Neural crest cell (in vitro differentiated cells): ENCODE measurements at places on chromosomes 13 and 19. TPM values are rescaled to one million over a fixed set of nuclear protein-coding genes. Genes with fewer than 3 reads are reported as not detected.

DNA sequence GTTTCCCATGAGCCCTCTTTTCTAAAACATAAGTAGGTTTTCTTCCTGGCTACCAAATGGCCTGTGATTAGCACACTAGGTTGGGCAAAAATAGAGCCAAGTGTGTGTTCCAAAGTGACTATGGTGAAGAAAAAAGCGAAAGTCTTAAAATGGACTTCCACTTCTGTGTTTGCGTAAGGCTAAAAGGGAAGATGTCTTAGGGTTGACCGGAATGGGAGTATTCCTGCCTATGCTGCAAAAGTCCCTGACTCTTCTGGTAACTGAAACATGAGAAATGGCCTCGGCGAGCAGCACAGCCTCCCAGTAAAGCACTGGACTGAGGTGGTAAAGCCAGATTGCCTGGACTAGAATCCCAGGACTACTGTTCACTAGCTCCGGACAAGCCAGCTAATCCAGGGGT is 2.4 kb upstream of the FPR1 start:
- no peak overlapping the region for H3K27ac ChIP-seq
- H3K36me3 ChIP-seq: peaks cover 2% of the 10 kb centered on the region
- DNase-seq: no peak

- H3K27me3 ChIP-seq: peaks cover 4% of the 10 kb centered on the region
- no peak overlapping the region for H3K4me3 ChIP-seq
- H3K4me1 ChIP-seq: peaks cover 9% of the 10 kb centered on the region
- no peak for DNase-seq
- H3K36me3 ChIP-seq: no peaks in the 10 kb centered on the region
Measured at GRCh38 chr13:29170436-29171082, 350.4 kb downstream of the MTUS2 start.

DNA sequence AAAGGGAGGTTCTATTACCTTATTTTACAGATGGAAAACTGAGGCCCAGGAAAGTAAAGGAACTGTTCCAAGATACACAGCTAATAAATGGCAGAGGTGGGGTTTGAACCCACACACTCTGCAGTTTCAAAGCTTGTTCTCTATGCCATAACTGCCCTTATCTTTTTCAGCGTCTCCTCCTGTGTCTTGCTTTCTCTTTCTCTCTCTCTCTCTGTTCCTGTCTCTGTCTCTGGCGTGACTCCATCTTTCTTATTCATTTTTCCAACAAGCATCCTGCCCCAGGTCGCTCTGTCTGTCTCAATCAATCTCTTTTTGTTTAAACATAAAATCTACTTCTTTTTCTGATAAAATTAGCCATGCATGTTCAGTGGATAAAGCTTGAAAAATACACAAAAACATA is 3.2 kb upstream of the IFNL4 start:
- no peak overlapping the region for H3K4me3 ChIP-seq
- H3K36me3 ChIP-seq: no peaks in the 10 kb centered on the region
- no peak for DNase-seq
- H3K4me1 ChIP-seq: no peaks in the 10 kb centered on the region

DNA sequence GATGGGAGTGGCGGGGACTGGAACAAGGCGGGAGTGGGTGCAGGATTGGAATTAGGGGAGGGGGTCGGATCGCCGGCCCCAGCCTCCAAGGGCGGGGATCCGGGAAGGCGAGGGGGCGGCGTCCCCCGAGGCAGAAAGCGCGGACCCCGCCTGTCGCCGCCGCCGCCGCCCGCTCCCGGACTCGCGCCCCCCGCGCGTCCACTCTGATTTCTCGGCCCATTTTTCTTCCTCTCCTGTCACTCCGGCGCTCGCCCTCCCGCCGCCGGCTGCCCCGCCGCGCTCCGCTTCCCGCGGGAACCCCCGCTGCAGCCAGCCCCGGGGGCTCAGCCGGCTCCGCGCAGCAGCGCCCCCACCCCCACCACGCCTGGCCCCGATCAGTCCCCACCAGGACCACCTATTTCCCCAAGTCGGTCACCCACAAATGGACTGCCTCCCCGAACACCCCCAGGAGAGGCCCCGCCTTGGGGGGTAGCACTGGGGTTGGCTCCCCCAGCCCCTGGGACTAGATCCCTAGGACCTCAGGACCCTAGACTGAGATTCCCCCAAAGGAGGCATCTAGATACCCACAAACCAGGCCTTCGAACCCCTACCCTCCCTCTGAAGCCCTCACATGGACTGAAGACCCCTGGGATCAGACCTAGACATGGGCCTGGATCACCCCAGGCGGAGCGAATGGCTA is 12.6 kb upstream of the ERFL start:
- no peak overlapping the region for H3K27ac ChIP-seq
- H3K4me3 ChIP-seq: peak overlapping the region; percentile 89
- H3K36me3 ChIP-seq: no peaks in the 10 kb centered on the region
- H3K27me3 ChIP-seq: peaks cover 40% of the 10 kb centered on the region
- H3K4me1 ChIP-seq: peaks cover 11% of the 10 kb centered on the region
- no peak for DNase-seq

GRCh38 chr13:42028113-42028799 is 20.2 kb upstream of the DGKH start:
- no peaks in the 10 kb centered on the region for H3K36me3 ChIP-seq
- H3K27me3 ChIP-seq: peaks cover 2% of the 10 kb centered on the region
- H3K4me1 ChIP-seq: peaks cover 13% of the 10 kb centered on the region
- no peak overlapping the region for H3K27ac ChIP-seq

GRCh38 chr19:13906521-13906904 is 512 bp downstream of the CC2D1A start:
- H3K27me3 ChIP-seq: no peaks in the 10 kb centered on the region
- peak overlapping the region; percentile 83 for H3K4me3 ChIP-seq
- H3K36me3 ChIP-seq: peaks cover 3% of the 10 kb centered on the region

- H3K4me3 ChIP-seq: no peak overlapping the region
- H3K4me1 ChIP-seq: no peaks in the 10 kb centered on the region
- H3K36me3 ChIP-seq: peaks cover 4% of the 10 kb centered on the region
- DNase-seq: no peak
Measured at GRCh38 chr13:83666141-83666540, 216.1 kb downstream of the SLITRK1 start.

- peaks cover 32% of the 10 kb centered on the region for H3K4me1 ChIP-seq
- H3K36me3 ChIP-seq: peaks cover 18% of the 10 kb centered on the region
Measured at GRCh38 chr13:48975101-48975855, 434 bp upstream of the FNDC3A start.

DNA sequence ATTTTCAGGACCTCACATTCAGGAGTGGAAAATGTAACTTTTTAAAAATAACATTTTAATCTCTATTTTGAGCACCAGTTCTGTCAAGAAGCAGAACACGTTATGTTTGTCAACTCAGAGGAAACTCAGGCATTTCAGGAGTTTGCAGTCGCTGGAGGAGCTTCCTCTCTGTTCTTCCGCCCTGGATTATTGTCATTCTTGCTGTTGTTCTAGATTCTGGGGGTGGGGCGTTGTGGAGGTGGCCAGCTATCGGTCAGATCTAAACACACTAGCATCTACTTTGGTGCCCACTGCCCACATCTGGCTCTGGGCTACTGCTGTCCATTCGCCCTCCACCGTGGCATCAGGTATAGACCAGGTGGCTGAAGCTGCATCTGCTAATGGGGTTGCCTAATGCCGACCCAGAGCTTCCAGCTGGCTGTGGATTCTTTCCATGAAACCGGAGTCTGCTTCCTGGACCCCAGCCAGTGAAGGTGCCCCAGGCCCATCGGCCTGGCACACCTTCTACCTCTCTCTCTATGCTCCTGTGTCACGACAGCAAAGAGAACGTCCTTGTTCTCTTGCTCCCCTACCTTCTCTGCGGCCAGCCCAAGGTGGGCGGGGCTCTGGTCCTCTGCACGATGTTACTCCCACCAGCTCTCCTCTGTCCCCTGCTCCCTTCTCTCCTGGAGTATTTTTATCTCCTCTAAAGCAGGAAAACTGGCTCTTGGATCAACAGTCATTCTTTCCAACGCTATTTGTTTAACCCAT is 36.7 kb upstream of the DGKH start:
- H3K4me1 ChIP-seq: peaks cover 13% of the 10 kb centered on the region
- no peaks in the 10 kb centered on the region for H3K36me3 ChIP-seq
- H3K4me3 ChIP-seq: no peak overlapping the region
- no peak for DNase-seq

DNA sequence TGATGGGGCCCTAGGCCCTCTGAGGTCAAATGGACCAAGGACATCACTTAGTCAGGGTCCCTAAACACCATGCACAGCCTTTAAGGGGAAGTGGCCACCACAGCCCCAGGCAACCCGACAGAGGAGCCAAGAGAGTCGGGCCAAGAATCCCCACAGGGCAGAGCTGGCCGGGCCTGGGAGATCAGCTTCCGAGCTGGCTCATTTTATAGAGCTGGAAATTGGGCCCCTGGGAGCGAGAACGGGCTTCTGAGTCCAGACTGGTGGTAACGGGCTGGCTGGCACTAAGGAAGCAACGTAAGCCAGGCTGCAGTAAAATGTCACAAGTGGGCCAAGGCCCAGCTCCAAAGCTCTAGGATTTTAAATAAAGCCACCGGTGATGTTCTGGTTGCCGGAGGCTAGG is 51.1 kb downstream of the HSPH1 start:
- H3K4me3 ChIP-seq: no peak overlapping the region
- no peaks in the 10 kb centered on the region for H3K27me3 ChIP-seq
- H3K4me1 ChIP-seq: no peaks in the 10 kb centered on the region
- H3K36me3 ChIP-seq: no peaks in the 10 kb centered on the region
- no peak overlapping the region for H3K27ac ChIP-seq

DNA sequence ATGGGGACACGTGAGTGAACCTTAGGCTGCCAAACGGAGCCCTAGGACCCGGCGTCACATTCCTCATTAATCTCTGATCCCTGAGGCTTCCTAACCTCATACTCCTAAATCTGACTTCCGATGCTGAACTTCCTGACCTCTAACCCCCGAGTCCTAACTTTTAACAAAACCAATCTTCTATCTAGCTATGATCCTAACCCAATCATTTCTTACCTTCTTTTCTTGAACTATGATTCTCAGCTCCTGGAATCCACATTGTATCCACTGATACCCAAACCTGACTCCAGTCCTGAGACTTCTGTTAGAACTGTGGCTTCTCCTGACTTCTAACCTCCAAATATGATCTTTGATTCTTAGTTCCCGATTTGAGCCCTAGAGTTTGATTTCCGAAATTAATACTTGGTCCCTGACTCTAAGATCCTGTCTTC is 447 bp downstream of the NFKBIB start:
- H3K4me1 ChIP-seq: peaks cover 32% of the 10 kb centered on the region
- H3K4me3 ChIP-seq: peak overlapping the region; percentile 93
- no peak for DNase-seq
- H3K27ac ChIP-seq: peak overlapping the region; percentile 94
- H3K27me3 ChIP-seq: no peaks in the 10 kb centered on the region

DNA sequence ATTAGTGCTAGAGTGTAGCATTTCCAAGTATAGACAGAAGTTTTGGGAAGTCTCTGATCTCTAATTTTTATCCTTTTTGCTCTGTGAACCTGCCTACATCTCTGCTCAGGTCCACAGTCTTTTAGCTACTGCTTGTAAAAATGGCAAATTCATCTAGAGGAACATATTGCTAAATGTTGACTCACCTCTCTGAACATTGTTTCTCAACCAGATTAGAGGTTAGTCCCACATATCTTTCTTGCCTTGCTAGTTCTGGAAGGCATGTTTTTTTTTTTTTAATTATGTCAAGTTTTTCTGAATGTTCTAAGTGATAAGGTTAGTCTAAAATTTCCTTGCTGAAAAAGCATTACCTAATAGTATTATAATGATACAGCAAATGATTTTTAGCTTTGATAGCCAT is 2889.6 kb upstream of the PCDH20 start:
- H3K27ac ChIP-seq: no peak overlapping the region
- no peaks in the 10 kb centered on the region for H3K27me3 ChIP-seq
- no peaks in the 10 kb centered on the region for H3K36me3 ChIP-seq

GRCh38 chr13:31018511-31018910 is 86.1 kb downstream of the TEX26 start:
- no peaks in the 10 kb centered on the region for H3K27me3 ChIP-seq
- DNase-seq: no peak
- no peaks in the 10 kb centered on the region for H3K36me3 ChIP-seq
- H3K27ac ChIP-seq: no peak overlapping the region
- no peak overlapping the region for H3K4me3 ChIP-seq

DNA sequence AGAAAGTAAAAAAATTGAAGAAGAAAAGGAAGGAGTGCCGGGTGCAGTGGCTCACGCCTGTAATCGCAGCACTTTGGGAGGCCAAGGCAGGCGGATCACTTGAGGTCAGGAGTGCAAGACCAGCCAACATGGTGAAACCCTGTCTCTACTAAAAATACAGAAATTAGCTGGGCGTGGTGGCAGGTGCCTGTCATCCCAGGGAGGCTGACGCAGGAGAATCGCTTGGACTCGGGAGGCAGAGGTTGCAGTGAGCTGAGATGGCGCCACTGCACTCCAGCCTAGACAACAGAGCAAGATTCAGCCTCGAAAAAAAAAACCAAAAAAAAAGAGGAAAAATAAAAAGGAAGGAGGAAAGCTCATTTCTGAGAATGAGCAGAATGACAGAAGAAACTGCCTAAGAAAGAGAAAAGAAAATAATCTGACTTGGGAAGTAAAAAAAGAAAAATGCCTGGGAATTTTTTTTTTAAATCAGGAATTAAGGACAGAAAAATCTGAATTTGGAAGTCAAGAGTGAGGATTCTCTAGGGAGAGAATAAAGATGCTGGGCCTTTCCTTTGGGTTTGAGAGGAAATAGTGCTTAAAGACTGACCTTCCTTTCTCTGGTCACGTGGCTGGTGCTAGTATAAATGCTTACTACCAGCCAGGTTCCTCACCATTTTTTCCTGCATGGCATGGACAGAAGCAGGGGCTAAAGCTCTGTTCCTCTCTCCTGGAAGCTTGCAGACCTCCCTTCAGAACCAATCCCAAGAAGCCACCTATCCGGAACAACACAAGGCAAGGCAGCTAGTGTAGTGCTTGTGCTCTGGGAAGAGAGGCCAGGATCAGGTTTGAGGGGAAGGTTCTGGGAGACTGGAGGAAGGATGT is at the start of gene FFAR2:
Gene FFAR2, plus strand, starts transcription at position 652 of the 864 bp plus-strand sequence. CDS start 1,458 bp downstream, outside the sequence.
- no peak within 1 kb of the TSS for H3K27ac ChIP-seq
- no peak for DNase-seq
- no peak within 1 kb of the TSS for H3K4me3 ChIP-seq

GRCh38 chr13:109734002-109734785 is 52.2 kb downstream of the IRS2 start:
- H3K4me1 ChIP-seq: peaks cover 8% of the 10 kb centered on the region
- no peak for DNase-seq
- H3K4me3 ChIP-seq: no peak overlapping the region
- H3K27me3 ChIP-seq: no peaks in the 10 kb centered on the region
- H3K36me3 ChIP-seq: no peaks in the 10 kb centered on the region

ZNF543 gene
- 9.1 and 10.1 TPM in 2 replicates for total RNA-seq

KLK4 gene
- not detected in 2 replicates for total RNA-seq

KLK3 gene
- not detected in 2 replicates for total RNA-seq

THSD8 gene
- total RNA-seq: 34.7 and 49.1 TPM in 2 replicates

KIR2DL3 gene
- not detected in 2 replicates for total RNA-seq

KLC3 gene
- total RNA-seq: not detected in 2 replicates

UPF3A gene
- 84.7 and 89.5 TPM in 2 replicates for total RNA-seq

SIGLECL1 gene
- total RNA-seq: not detected in 2 replicates

MBD3L2B gene
- total RNA-seq: not detected in 2 replicates
